ENCODE measurements at places on chromosomes 6 and 20.

DNA sequence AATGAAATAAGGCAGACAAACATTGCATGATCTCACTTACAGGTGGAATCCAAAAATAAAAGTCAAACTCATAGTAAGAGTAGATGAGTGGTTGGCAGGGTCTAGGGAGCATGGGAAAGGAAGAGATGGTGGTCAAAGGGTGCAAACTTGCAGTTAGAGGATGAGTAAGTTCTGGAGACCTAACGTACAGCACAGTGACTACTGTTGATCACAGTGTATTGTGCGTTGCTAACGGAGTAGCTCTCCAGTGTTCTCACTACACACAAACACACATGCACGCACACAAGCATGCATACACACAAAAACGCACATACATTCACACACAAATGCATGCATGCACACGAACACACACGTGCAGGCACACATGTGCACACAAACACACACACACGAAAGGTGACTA is 54.9 kb downstream of the LY86 start:
- no peak for DNase-seq

GRCh38 chr6:42166444-42167141 is 6.6 kb upstream of the GUCA1A start:
- DNase-seq: peak; percentile 72

DNA sequence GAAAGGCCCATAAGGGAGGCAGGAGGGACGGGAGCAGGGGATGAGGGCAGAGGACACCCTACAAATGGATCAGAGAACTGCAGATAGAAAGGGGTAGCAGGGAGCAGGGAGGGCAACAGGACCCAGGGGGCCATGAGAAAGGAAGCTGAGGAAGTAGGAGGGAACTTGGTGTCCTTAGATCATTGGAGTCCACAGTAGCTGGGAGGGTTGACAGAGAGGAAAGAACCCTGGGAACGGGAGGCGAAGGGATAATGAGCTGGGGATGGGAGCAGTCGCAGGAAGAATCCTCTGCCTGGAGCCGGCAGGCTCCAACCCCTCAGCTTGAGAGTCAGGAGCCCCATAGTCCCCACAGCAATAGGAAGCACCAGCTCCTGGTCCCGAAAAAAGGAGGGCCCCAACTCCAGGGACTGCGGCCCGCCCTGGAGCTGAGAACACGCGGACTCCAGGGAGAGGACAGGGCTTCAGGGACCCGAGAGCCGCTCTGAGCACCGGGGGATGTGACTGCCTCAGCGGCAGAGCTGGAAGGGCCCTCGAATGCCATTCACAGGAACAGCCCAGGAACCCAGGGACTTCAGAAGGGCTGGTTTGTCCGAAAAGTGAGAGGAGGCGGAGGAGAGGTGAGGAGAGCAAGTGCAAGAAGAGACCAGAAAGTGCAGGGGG is 32.7 kb downstream of the HLA-A start:
- no peak for DNase-seq

DNA sequence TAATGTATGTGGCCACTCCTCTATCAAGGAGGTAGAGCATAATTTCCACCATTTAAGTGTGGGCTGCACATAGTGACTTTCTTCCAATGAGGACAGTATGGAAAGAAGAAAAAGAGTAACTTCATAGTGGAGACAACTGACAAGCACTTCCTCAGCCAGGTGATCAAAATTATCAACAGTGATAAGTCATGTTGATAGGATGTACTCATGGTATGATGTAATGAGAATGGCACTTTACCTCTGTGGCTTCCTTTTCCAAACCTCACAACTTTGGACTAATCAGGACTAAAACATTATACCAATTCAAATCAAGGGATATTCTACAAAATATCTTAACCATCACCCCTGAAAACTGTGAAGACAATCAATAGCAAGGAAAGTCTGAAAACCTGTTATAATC is 302.3 kb upstream of the CITED2 start:
- no peak for DNase-seq

GRCh38 chr6:44064948-44065272 is 62.3 kb downstream of the MRPL14 start:
- DNase-seq: no peak

- DNase-seq: no peak
These were observed 183.9 kb downstream of the ERMARD start for GRCh38 chr6:169935348-169935718.

DNA sequence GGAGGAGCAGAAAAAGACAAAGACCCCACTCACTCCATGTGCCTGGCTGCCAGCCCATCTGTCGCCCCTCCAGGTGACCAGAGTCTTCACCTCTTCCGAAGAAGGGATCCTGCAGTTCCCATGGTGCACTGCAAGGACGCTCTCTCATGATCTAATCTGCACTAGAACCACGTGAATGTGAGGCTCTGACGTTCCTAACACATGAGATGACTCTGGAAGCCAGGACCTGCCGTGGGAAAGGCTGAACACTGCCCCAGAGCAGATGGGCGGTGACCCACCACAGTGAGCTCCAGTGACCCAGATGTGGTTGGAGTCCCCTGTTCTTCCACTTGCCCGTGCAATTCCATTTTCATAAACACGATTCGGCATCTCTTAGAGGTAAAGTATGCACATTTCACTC is 39.6 kb upstream of the PDE10A start:
- DNase-seq: no peak

DNA sequence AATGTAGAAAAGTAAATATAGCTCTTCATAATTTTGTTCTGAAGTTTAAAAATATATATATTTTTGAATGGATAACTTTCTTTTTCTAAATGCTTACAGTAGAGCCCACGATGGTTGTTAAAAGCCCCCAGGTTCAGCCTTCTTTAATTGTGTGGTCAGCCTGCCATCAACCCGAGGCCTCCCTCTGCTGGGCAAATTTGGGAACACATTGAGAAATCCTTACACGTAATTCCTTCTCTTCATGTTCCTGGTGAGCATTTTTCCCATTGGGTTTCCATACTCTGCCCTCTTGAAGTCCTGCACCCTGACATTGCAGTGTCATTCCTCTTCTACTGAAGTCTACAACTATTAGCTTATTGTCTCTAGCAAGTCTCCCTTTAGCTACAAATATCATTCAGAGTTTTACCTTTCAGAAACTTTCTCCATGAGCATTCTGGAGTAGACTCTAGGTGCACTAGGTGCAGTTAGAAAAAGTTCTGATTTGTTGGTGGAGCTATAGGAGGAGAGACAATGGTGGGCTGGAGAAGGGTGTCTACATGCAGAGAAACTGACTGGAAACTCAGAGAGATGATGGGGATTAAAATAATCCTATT is 40.6 kb downstream of the TRIM38 start:
- DNase-seq: no peak

- no peak for DNase-seq
These were observed 197.2 kb downstream of the BCAS1 start for GRCh38 chr20:53873230-53873604.

GRCh38 chr6:104050455-104050854 is 809.3 kb downstream of the HACE1 start:
- no peak for DNase-seq

DNA sequence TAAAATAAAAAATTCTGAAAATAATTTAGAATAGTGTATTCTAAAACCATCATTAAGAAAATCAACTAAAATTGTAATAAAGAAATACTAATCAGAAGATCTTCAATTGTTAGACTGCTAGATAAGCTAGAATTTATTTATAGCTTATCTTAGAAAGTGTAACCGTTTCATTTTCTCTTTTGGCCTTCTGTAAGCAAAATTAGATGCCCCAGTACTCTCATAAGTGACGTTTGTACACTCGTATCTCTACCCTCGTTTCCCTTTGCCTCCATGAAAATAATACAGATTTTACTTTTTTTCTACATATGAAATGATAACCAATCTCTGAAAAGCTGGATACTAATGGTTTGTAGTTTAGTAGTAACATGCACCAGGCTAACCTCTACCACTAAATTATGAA is 19.8 kb downstream of the DSE start:
- no peak for DNase-seq

- no peak for DNase-seq
These were observed 10.0 kb upstream of the FAM110A start for GRCh38 chr20:823574-823902.

DNA sequence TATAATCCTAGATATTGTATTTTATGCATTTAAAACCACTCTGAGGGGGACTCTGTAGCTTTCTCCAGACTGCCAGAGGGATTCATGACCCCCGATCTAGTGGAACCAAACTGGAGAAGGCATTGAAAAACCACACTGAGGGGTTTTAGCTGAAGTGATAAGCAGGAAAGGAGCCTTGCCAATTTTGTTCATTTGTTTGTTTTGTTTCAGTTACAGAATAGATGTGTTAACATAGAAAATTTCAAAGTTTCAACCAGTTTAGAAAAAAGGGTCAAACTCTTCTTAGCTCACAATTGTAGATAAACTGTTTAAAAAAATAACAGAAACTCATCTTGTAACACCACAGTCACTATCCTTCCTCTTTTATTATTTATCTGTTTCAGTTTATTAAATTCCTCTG is 19.8 kb downstream of the TAB2 start:
- no peak for DNase-seq

DNA sequence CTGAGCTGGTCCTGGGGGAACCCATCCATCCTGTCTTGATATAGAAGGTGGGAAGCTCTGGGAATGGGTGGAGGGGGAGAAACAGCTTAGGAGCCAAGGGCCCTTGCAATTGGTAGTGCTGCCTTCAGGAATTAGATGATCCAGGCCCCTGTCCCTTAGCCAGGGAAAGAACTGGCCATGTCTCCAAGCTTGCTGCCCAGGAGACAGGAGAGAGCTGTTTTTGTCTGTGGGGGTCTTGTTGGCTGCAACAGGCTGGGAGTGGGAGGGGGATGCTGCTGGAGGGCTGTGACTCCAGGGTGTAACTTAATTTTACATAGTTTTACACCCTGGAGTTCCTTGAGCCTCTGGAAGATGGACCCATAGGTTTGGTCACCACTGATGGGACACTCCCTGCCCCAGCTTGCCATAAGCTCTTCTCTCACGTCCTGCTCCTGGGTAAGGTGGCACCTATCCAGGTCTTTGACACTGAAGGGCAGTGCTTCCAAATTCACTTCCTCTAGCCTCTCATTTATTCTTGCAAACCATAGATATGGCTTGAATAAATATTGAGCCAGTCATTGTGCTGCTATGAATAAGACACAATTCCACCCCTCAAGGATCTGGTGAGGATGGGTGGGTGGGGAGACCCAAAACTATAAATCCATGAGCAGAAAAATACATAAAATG is 16.8 kb downstream of the VEGFA start:
- DNase-seq: no peak

- no peak for DNase-seq
These were observed 40.6 kb downstream of the NINL start for GRCh38 chr20:25544734-25545133.

DNA sequence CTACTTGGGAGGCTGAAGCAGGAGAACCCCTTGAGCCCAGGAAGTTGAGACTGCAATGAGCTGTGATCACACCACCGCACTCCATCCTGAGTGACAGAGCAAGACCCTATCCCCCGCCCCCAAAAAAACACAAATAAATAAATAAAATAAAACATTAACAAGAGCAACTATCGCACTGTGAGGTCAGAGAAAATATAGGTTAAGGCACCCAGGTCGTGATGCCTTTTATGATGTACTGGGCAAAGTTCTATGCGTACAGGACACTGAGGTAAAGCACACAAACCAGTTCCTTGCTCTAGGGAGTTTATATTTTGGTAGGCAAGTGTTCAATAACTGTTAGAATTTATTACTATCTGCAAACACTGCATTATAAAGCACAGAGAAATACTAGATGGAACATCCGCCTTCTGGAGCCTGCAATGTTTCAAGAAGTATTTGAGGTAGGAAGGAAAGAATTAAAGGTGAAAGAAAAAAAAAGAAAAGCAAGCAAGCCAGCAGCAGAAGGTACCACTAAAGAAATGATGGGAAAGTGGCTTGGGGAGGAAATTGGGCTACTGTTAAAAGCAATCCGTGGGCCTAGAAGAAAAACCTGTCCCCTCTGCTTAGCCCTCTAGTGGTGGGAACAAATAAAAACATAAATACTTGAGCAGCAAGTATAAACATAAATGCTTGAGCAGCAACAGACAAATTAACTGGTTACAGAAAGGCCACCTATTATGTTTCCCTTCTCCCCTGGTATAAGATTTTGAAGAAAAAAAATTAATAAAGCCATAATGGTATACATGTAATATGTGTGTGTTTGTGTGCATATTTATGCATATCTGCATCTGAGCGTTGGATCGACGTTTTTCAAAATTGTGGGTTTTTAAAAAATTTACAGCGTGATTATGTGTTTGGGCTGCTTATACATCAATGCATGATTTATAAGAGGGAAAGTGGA is 128.0 kb downstream of the PHACTR1 start:
- DNase-seq: no peak

DNA sequence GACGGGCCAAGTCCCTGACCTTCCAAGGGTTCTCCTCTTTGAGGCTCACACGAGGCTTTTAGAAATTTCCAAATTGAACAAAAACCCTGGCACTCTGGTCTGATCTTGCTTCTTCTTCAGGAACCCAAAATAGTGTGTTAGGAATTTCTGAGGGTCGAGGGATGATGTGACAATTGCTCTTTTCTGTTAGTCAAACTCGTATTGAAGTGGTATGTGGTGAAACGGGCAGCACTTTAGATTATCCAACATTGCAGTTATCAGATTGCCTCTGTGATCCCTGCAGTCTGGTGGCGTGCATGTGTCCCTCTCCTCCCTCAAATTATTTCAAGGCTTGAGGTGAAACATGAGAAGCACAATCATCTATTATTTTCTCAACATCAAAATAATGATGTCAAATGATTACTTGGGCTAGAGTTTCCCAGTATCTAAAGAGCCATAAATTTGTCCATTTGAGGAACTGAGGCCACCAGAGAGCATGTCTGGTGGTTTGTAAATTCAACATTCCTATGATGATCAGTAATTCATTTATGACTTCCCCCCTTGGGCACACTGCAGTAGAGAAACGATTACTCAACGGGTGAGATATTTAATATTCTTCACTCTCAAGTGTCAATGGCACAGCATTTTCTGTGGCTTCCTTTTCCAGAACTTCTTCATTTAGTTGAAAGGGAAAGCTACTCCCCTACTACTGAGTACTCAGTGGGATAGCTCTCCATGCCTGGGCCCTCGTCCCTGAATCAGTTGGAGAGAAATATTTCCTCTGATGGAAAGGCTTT is 308.6 kb upstream of the MAP3K7 start:
- no peak for DNase-seq

DNA sequence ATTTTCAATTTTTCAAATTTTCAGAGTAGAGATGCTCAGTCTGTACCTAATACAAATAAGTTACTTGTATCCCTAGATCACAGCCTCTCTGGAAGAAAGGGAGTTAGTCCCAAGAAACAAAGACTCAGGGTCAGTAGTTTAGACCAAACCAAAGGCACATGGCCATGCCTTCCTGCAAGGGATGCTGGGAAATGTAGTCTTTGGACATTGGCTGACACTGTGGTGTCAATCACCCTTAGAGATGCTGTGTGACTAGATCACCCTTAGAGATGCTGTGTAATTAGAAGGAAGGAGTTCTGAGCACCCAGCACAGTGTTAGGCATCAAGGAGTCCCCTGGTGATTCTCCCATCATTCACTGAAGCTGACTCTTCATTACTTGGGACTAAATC is 202.1 kb downstream of the NFATC2 start:
- DNase-seq: no peak

GRCh38 chr6:84926189-84927155 is 162.1 kb upstream of the TBX18 start:
- DNase-seq: no peak

- DNase-seq: no peak
These were observed 78.5 kb downstream of the PDE10A start for GRCh38 chr6:165584541-165584940.

Data from stimulated activated CD8-positive, alpha-beta memory T cell treated with anti-CD3 and anti-CD28 coated beads, Interleukin-7, amount 100 ng/mL, for 24 hours (primary cell).